ENCODE measurements at places on chromosomes 7 and 10.

GRCh38 chr10:86346799-86347665, 19.6 kb downstream of the GRID1 start:
- no peak for DNase-seq

- DNase-seq, result no peak
Measured at GRCh38 chr7:95867309-95867708, 95.0 kb downstream of the DYNC1I1 start.

DNA sequence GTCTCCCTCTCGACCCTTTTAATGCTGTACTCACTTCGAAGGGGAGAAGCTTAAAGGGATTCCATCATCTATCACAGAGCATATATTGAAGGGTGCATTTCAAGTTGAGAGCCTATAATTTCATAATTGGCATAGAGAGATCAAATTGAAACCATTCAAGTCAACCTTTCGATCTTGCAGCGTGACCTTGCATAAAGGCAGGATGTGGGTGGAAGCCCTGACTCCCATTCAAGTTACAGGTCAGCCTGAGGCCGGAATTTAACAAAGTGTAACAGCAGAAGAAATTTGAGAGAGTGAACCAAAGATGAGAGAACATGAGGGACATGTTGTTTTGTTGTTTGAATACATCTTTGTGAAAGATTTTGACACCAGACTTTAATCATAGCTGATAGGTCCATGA, 195.3 kb upstream of the TPK1 start:
- DNase-seq, result no peak

DNA sequence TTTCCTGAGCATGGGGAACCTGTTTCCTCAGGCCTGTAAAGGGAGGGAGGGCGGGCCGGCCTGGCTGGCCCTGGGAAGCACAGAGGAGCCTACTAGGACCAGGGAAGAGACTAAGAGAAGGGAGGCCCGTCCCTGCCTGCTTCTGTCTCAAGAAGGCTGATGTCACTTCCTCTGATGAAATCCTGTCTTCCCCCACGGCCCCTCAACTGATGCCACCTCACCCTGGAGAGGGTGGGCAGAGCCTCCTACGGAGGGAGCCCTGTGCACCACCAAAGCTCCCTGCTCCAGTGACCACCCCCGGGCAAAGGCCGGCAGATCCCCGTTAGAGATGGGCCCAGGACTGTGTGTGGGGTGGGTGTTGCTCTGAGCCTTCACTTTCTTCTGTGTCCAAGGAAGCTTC, 1.0 kb upstream of the PILRA start:
- DNase-seq, result peak; percentile 23

- no peak for DNase-seq
Measured at GRCh38 chr10:14601326-14601725, 173.4 kb downstream of the FAM107B start.

- no peak for DNase-seq
Measured at GRCh38 chr10:23405540-23405939, 33.3 kb upstream of the OTUD1 start.

DNA sequence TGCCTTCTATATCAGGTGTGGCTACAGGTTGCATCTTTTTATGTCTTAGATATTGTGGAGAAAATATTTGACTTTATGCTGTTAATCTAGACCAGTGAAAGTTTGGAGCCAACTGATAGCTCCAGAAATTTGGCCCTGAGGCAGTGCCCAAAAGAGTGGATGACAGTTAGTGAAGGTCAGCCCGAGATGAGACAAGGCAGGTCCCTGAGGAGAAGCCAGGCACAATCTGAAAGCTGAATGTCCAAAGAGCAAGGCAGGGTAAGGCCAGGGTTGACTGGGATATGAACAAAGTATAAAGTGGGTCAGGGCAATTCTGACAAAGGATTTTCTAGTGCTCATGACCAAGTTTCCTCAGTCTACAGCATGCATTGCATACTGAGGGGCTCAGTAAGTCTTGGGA, 661.9 kb downstream of the SUGCT start:
- no peak for DNase-seq

GRCh38 chr10:97991871-97992270, 38.5 kb downstream of the CRTAC1 start:
- DNase-seq, result no peak

- no peak for DNase-seq
Measured at GRCh38 chr10:104350127-104350635, 3.5 kb upstream of the CFAP58 start.

- no peak for DNase-seq
Measured at GRCh38 chr7:47358944-47359588, 222.8 kb downstream of the TNS3 start.

DNA sequence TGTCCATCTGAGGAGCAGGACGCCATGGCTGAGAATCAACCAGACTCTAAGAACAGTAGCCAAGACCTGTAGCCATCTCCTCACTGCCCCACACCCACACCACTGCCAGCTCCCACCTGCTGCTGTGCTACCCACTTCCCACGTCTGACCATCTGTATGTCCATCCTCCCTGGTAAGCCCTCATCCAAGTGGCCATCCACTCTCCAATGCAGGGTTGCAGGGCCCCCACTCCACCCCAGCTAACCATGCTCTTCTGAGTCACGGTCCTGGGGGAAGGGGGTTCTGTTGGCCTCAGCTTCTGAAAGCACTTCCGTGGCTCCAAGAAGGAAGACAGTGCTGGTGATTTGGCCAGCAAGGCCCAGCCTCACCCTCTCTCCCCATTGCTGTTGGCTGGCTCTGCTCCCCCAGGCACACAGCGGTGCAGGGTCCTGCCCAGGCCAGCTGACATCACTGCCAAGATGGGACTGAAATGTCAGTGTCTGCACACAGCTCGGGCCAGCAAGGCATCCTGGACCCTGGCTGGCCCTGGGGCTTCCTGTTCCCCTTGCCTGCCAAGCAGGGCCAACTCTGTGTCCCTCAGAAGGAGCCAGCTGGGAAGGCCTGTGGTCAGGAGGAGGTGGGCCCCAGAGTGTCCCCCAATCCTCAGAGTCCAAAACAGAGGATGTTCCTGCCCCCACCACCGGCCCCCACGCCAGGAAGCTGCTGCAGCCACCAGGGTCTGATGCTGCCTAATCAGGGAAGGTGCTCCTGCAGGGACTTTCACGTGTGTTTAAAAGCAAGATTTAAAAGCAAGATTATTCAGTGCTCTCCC, 17.5 kb downstream of the RASGEF1A start:
- peak; percentile 60 for DNase-seq

GRCh38 chr10:72278668-72279393, 5.1 kb downstream of the DDIT4 start:
- DNase-seq, result no peak

GRCh38 chr7:91295576-91295975, 31.3 kb downstream of the FZD1 start:
- no peak for DNase-seq

- DNase-seq, result no peak
Measured at GRCh38 chr10:79356104-79356503, 8.8 kb downstream of the PPIF start.

- no peak for DNase-seq
Measured at GRCh38 chr7:159175792-159176191, 31.1 kb upstream of the VIPR2 start.

- DNase-seq, result no peak
Measured at GRCh38 chr10:132657127-132657706, 119.6 kb downstream of the INPP5A start.

DNA sequence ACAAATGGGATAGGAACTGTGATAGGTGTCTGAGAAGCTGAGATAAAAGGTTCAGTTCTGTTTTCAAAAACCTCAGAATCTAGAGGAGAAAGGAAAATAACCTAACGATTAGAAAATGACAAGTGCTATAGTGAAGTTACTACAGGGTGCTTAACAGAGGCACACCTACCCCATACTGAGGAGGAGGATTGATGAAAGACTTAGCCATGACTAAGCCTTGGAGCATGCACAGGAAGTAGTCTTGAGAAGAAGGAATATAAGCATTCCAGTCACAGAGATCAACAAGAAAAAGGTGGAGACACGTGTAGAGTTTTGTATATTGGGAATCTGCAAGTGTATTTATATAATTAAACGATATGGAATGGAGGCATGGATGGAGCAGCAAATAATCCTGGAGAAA, 1225.5 kb upstream of the CELF2 start:
- DNase-seq, result no peak

DNA sequence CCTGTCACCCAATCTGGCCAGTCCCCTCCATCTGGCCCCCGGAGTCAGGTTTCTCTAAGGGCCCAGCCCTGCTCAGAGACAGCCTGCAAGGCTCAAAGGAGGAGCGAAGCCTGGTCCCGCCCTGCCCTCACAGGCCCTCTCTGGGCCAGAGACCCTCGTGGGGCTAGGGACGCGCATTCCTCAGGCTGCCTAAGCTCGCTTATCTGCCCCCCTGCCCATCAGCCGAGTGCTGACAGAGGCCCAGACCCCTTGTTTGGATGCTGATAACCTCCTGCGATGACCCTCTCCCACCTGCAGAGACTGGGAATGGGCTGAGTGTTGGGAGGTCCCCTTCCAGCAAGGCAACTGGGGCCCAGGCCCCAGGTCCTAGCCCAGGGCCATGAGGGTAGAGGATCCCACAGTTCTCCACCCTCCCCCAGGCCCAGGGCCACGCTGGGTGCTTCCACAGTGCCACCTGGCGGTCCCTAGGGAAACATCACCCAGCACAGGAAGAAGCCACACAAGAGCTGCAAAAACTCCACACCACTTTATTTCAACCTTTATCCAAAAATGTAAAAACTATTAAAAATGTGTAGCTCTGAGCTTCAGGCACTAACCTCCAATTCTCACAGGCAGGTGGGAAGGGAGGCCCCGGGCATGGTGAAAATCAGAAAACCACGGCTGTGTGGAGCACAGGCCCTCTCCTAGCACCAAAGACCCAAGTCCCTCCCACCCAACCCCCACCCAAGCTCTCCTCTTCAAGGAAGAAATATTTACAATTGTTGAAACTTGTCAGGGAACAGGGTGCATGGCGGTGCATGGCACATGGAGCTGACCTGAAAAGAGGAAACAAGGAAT, 2.2 kb downstream of the NPM3 start:
- DNase-seq, result peak; percentile 63

GRCh38 chr7:123057911-123058310, 62.4 kb upstream of the TAS2R16 start:
- no peak for DNase-seq

GRCh38 chr10:86734207-86734988, 22.0 kb upstream of the BMPR1A start:
- DNase-seq, result no peak

DNA sequence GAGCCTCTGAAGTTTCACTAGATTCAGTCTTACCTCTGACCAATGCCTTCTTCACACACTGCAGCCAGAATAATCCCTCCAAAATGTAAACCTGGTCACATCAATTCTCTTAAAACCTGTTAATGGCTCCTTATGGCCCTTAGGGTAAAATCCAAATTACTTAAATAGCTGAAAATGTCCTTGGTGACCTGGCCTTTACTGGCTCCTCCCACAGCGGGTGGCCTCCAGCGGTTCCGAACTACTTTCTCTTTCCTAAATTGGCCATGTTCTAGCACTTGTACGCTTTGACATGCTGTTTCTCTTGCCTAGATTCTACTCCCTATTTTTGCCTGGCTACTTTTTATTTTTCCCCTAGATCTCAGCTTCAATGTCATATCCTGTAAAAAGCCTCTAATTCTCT, 36.1 kb downstream of the AGK start:
- no peak for DNase-seq

DNA sequence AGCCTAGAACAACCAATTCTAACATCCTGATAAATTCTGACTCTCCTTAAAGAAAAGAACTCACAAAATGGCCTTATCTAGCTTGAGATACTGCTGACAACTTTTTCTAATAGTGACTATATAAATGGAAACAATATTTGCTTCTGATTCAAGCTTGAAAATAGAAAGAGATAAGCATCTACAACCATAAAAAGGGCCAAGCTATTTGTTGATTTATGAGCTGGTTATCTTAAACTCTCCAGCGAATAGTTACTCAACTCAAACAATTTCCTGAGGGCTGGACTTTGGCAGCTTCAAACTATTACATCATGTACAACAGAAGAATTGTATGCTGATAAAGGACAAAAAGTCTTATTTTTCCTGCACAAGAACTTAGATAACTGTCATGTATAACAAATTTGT, 4.6 kb downstream of the USP54 start:
- DNase-seq, result no peak

GRCh38 chr10:100019787-100020141, 10.0 kb upstream of the DNMBP start:
- DNase-seq, result no peak

DNA sequence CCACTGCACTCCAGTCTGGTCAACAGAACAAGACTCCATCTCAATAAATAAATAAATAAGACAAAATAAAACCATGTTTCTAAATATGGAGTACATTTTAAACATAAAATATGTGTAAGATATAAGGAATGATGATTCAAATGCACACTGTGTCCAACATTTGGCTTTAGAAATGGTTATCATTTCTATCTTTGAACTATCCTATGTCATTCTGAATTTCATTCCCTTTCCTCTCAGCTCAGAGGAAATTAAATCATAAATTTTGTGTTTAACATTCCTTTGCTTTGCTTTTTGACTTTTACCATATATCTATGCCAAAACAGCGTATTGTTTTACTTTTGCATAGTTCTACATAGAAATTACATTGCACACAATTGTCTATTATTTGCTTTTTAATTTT, 130.9 kb downstream of the GNAT3 start:
- DNase-seq, result no peak

DNA sequence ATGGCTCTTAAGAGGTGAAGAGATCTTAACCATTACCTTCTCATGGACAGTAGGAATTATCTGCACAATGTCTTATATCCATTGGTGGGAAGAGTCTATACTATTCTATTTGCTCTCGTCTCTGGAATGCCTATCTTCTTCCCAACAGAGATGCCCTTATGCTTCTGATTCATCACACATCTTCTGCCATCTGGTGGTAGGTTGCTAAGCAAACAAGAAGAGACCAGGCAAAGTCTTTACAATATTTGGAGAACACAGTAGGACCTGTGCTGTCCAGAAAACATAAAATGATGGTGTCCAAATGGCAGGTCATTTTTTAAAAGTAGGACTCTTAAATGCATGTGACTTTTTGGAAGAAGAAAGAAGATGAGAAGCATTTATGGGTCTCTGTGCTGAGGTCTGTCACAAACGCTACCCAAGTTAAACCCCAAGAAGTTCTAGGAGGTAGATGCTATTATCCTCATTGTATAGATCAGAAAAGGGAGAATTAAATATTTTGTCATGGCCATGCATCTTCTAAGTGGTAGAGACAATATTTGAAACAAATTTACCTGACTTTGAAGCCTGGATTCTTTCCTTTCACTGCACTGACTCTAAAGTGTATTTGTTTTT, 67.8 kb upstream of the NXPH1 start:
- DNase-seq, result peak; percentile 11

DNA sequence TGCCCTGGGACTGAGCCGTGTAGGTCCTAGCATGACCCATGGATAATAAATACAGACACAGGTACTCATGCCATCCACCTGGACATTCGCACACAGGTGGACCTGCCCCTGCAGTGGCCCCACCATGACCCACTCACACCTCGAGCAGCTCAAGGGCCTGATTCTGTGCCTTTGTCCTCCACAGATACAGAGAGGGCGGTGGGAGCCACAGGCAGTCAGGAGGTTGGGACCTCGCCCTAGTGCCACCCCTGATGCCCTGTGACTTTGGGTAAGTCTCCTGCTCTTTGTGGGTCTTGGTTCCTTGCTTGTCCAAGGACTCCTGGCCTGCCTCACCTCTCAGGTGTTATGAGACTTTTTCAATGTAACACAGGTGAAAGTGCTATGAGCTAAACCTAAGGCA, 42.9 kb downstream of the C10orf120 start:
- no peak for DNase-seq

GRCh38 chr7:30906014-30906413, 5.6 kb upstream of the AQP1 start:
- DNase-seq, result no peak
